ENCODE measurements at places on chromosomes 2 and 18. TPM values are rescaled to one million over a fixed set of nuclear protein-coding genes. Genes with fewer than 3 reads are reported as not detected.

DNA sequence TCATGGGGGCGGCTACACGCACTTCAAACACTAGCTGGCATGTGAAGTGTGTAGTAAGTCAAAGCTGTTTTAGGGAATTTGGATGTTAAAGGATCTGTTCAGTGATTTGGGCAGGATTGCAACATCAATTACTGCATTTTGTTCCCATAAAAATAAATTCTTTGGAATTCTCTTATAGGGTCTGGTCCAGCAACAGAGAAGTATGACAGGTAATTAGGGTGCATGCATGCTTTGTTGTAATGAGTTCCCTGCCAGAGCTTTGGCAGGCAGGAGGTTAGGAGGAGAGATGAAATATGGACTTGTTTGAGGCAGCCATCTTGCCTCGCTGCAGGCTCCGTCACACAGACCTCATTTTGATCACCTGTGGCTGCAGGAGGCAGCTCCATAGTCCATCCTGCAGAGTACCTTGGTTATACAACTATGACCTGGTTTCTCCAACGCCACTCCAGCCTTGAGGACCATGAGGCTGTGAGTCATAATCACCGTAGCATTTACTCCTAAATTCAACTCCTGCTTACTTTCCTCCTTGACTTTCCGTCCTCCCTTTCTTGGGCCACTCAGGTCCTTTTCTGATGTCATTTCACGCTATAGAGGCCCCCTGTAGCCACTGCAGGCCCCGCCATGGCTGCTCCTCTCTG is 26.5 kb upstream of the EML4 start:
- H3K4me3 ChIP-seq: no peak overlapping the region
- H3K27ac ChIP-seq: peak overlapping the region; percentile 80
- peaks cover 83% of the 10 kb centered on the region for H3K4me1 ChIP-seq

- H3K4me3 ChIP-seq: no peak overlapping the region
- H3K4me1 ChIP-seq: no peaks in the 10 kb centered on the region
- no peak overlapping the region for H3K27ac ChIP-seq
- H3K27me3 ChIP-seq: no peaks in the 10 kb centered on the region
Measured at GRCh38 chr2:240508832-240509545, 48.8 kb downstream of the ANKMY1 start.

DNA sequence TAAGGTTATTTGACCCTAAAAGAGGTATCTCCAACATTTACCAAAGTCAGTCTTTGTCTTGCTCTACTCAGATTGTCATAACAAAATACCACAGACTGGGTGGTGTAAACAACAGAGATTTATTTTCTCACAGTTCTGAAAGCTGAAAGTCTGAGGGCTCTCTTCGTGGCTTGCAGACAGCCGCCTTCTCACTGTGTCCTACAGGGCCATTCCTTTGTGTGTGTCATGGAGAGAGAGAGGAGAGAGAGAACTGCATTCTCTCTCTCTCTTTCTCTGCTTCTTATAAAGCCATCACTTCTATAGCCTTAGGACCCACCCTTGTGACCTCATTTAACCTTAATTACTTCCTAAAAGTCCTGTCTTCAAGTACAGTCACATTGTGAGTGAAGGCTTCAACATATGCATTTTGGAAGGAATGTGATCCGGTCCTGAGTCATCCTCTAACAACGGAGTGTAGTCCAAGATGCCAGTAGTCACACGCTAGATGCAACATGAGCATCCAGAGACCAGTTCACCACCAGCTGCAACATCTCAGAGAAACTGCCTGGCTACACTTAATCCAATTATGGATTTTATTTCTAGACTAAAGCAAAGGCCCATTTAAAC is 130.2 kb downstream of the CD226 start:
- H3K27ac ChIP-seq: no peak overlapping the region
- H3K27me3 ChIP-seq: no peaks in the 10 kb centered on the region
- DNase-seq: no peak
- H3K4me1 ChIP-seq: peaks cover 22% of the 10 kb centered on the region
- H3K36me3 ChIP-seq: no peaks in the 10 kb centered on the region
- no peak overlapping the region for H3K4me3 ChIP-seq

DNA sequence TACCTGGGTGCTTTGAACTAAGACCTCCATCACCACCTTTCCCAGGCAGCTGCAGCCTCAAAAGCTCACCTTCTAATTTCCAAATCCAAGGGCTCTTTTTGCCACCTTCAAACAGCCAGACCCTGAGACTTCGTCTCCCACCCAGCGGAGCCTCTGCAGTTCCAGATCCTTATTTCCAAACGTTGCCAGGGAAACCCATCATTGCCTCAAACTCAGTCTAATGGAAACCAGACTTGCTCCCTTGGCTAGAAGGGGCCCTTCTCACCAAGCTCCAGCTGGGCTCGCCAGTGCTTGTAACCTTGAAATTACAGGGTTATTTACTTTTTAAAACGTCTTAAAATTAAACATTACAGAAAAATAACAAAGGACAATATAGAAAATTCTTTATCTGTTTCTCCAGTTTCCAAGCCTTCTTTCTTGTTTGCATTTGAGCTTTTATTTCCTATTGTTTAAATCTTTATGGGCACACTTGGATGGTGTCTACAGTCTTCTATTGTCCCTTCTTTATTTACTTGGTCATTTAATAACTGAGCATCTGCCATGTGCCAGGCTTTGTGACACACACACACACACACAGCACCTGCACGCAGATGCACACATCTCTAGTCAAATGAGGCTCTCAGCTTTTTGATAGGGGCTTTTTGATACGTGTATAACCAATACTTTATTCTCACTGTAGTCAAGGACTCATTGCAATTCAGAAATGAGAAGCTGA is 36.1 kb downstream of the TRPM8 start:
- no peaks in the 10 kb centered on the region for H3K4me1 ChIP-seq
- H3K36me3 ChIP-seq: no peaks in the 10 kb centered on the region
- H3K4me3 ChIP-seq: no peak overlapping the region
- H3K27me3 ChIP-seq: peaks cover 5% of the 10 kb centered on the region

GRCh38 chr2:144825331-144826020 is 305.6 kb upstream of the ZEB2 start:
- no peaks in the 10 kb centered on the region for H3K27me3 ChIP-seq
- H3K36me3 ChIP-seq: no peaks in the 10 kb centered on the region
- no peak overlapping the region for H3K27ac ChIP-seq

- no peak overlapping the region for H3K4me3 ChIP-seq
- no peak overlapping the region for H3K27ac ChIP-seq
- no peaks in the 10 kb centered on the region for H3K36me3 ChIP-seq
- no peaks in the 10 kb centered on the region for H3K4me1 ChIP-seq
- H3K27me3 ChIP-seq: no peaks in the 10 kb centered on the region
Measured at GRCh38 chr2:224802407-224802806, 86.2 kb upstream of the CCDC195 start.

- H3K4me3 ChIP-seq: no peak overlapping the region
- H3K4me1 ChIP-seq: no peaks in the 10 kb centered on the region
- H3K27ac ChIP-seq: no peak overlapping the region
- peaks cover 16% of the 10 kb centered on the region for H3K27me3 ChIP-seq
- no peaks in the 10 kb centered on the region for H3K36me3 ChIP-seq
Measured at GRCh38 chr2:104523921-104524320, 330.0 kb upstream of the POU3F3 start.

- H3K36me3 ChIP-seq: no peaks in the 10 kb centered on the region
- no peaks in the 10 kb centered on the region for H3K27me3 ChIP-seq
- H3K27ac ChIP-seq: no peak overlapping the region
- no peaks in the 10 kb centered on the region for H3K4me1 ChIP-seq
Measured at GRCh38 chr2:214264171-214264570, 146.7 kb upstream of the VWC2L start.

- peak overlapping the region; percentile 7 for H3K27ac ChIP-seq
- H3K27me3 ChIP-seq: no peaks in the 10 kb centered on the region
- H3K4me1 ChIP-seq: peaks cover 54% of the 10 kb centered on the region
- H3K36me3 ChIP-seq: peaks cover 12% of the 10 kb centered on the region
- DNase-seq: no peak
- H3K4me3 ChIP-seq: peak overlapping the region; percentile 67
Measured at GRCh38 chr2:200861617-200862155, 2.8 kb downstream of the CLK1 start.

GRCh38 chr2:234497594-234498235 is 834 bp upstream of the ARL4C start:
- H3K27me3 ChIP-seq: peaks cover 12% of the 10 kb centered on the region
- H3K36me3 ChIP-seq: no peaks in the 10 kb centered on the region
- peaks cover 7% of the 10 kb centered on the region for H3K4me1 ChIP-seq
- DNase-seq: no peak
- no peak overlapping the region for H3K27ac ChIP-seq

PRSS56 gene
- total RNA-seq: not detected

CYB5A gene
- 356 TPM for total RNA-seq

SNTG2 gene
- not detected for total RNA-seq
